ENCODE measurements at places on chromosomes 12 and 14.
A peak's percentile ranks its signal among the peaks of the same experiment; 100 is the strongest.

- no peak for DNase-seq
These were observed 211.0 kb upstream of the NUDT4 start for GRCh38 chr12:93166541-93167307.

DNA sequence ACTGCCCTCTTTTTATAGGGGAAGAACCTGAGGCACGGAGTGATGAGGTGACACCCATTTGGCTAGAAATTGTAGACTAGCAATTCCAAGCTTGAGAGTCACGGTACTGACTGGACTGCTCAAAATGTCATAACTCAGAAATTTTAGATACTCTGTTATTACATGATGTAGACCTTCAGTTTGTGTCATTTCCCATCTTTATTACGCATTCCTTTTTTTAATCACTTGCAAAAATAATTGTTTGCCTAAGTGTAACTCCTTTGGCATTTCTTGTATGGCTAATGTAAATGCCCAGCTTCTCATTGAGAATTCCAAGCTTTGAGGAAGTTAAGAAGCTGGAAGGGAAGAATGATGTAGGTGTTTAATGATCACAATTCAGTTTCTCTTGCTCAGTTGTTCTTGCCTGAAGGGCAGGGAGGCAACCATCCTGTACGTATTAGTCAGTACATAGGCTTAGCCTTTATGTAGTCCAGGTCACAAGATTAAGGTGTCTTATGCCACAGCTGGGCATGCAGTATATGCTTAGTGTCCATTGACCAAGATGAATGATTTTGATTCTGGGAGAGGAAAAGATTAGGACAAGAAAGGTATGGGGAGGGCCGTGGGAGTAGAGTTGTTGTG lies 68.2 kb upstream of the EVL start:
- DNase-seq: no peak

DNA sequence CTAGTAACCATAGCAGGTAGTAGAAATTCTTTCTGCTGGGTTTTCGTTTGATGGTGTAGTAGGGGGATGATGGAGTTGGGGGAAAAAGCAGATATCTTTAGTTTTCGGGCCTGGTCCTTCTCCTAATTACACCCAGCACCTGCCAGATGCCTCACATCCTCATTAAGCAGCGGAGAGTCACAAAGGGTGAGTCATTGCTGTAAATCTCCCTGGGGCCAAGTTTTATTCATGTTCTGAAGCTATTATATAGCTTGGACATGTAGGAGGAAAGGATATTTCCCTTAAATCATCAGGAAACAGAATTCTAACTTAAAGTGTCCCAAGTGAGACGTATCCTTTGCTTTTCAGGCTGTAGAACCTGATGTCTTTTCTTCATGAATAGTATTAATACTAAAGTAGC lies 4.9 kb upstream of the NECAP1 start:
- DNase-seq: no peak

DNA sequence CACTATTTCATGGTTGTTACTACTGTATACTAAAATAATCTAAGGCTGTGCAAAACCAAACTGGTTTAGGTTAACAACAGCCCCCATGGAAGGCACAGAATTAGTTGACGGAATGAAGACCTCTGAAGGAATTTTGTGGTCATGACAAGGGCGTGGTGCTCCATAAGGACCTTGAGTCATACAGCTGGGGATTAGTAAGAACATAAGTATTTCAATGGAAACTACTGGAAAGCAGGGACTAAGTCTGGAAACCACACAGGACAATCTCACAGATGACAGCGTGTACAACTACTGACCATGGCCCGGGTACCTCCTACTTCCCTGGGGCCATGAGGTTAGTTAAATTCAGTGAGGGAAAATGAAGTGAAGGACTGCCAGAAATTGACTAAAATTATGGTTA lies 98.5 kb upstream of the PLEKHA5 start:
- DNase-seq: peak; percentile 98

All from HS-27A (cell line).